GM12878 (cell line): ENCODE measurements at places on chromosomes 11 and 22.

- DNase-seq: no peak
Measured at GRCh38 chr22:26502688-26503561, 9.3 kb downstream of the TFIP11 start.

DNA sequence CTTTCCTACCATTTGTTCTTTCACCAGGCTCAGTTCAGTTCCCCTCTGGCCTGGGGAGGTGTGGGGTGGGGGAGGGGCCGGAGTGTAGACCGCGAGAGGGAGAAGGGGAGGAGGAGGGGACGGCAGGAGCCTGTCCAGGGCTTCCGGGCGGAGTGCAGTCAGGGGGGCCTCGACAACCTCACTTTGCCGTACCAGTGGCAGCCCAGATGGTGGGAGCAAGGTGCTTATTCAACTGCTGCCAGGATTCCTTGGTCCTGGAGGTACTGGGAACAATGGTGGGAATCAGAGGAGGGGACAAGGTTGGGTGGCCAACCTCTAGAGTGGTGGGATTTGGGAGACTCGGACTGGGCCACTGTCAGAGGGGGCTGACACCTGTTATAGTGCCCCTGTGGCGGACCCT lies 1.2 kb downstream of the BACE1 start:
- no peak for DNase-seq

DNA sequence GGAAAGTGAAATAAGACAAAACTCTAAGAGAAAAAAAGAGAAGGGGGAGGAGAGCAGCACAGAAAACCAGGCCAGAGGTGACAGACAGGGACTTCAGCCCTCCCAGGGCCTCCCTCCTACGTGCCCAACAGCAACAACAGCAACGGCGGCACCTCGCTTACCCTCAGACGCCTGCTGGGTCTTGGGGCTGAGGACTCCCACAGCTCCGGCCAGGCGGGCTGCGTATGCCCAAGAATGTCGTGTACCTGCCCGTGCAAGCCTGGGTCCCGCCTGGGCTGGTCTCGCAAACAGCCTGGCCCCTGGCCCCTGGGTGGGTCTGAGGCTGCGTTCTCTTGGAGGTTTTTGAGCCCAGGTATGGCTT lies 30.5 kb downstream of the ARAP1 start:
- DNase-seq: no peak

- DNase-seq: no peak
Measured at GRCh38 chr11:57804466-57804865, 42.9 kb downstream of the CTNND1 start.

- no peak for DNase-seq
Measured at GRCh38 chr11:73315293-73316020, 7.4 kb downstream of the ARHGEF17 start.

DNA sequence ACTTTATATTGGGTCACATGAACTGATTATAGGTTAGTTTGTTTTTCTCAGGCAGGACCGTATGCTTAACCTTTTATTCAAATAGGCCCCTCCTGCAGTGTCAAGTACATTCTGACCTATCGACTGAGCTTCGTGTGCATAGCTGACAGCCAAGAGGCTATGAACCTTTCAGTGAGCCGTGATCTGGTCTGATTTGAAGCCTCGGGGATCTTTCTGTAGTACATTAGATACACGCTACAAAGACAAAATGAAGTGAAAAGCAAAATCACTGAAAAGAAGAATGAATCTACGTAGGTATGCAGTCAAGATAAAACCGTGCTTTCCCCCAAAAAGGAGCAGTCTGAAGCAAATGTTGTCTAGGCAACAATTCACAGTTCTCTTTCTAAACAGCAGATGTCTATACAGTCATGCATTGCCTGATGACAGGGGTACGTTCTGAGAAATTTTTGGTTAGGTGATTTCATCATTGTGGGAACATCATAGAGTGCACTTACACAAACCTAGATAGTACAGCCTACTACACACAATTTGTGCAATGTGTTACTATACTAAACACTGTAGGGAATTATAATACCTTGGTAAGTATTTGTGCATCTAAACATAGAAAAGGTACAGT lies 18.1 kb downstream of the JHY start:
- no peak for DNase-seq

GRCh38 chr11:99154277-99154676 lies 133.5 kb downstream of the CNTN5 start:
- no peak for DNase-seq

GRCh38 chr22:20514658-20515406 lies 7.4 kb downstream of the MED15 start:
- no peak for DNase-seq

DNA sequence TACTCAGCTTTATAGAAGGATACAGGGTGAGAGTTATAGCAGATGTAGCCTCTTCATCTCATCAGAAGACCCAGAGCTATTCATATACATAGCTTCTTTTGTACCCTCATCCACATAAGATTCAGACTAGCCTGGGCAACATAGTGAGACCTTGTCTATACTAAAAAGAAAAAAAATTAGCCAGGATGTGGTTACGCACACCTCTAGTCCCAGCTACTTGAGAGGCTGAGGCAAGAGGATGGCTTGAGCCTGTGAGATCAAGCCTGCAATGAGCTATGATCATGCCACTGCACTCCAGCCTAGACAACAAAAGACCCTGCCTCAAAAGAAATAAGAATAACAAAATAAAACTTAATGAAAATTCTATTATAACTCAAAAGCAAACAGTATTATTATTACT lies 36.7 kb upstream of the B3GNT6 start:
- DNase-seq: no peak

DNA sequence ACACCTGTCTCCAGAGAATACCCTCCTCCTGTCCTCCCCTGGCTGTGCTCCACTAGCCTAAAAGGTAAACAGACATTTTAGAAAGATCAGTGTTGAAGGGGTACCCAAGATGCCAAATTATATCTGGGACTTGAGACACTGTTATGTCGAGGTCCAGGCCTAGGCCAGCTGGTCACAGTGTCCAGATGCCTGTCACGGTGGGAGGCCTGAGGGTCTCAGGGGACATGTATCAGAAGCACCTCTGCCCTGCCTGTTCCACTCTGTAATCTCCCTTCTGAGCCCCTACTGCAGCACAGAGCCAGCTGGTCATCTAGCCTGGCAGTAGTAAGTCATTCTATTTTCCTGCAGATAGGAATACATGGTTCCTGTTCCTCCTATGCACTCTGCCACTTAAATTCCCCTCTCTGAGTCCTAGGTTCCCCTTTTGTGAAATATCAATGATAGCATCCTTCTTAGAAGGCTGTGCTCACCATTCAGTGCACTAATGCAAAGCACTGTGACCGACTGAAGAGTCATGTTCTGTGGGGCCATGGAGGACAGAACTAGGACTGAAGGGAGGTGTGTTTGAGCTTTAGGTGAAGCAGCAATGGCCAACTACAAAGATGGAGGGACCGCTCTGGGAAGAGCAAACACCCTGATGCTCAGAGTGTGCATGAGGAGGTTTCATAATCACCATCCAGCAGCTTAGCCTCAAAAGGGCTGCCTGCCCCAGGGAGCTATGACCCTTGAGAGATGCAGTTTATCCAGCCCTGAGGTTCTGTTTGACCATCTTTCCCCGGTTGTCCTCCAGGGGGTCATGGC lies 44.8 kb upstream of the TUB start:
- no peak for DNase-seq

DNA sequence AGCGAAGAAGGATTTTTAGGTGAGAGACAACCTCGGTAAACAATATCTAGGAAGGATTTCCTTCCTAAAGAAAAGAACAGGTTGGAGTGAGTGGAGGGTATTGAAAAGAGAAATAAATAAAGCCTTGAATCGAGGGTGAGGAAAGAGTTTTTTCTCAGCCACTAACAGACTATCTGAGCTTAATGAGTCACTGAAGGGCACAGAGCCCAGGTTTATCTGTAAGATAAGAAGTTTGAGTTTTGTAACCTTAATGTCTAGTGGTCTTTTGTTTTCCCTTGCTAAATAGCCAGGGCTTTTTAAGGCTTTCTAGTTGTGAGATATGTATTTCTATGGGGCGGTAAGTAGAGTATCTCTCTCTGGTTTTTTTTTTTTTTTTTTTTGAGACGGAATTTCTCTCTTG lies 394.5 kb upstream of the KIRREL3 start:
- no peak for DNase-seq

GRCh38 chr11:110308071-110308470 lies 11.7 kb upstream of the RDX start:
- DNase-seq: no peak

DNA sequence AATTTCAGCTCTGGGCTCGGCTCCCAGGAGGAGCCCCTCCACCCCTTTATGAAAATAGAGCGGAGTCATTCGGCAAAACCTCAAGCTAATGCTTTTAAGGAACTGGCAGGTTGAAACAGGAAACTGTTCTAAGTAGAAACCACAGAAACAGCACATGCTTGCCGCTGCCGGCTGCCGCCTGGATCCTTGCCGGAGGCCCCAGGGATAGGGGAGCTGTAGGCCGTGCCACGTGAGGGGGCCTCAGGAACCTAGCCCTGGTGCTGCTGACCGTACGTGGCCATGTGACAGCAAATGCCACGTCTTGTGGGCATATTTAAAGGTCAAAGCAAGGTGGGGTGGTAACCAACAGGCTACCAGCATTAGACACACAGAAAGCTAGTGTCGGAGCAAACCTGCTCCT lies 77.9 kb upstream of the TIMP3 start:
- peak; percentile 25 for DNase-seq

DNA sequence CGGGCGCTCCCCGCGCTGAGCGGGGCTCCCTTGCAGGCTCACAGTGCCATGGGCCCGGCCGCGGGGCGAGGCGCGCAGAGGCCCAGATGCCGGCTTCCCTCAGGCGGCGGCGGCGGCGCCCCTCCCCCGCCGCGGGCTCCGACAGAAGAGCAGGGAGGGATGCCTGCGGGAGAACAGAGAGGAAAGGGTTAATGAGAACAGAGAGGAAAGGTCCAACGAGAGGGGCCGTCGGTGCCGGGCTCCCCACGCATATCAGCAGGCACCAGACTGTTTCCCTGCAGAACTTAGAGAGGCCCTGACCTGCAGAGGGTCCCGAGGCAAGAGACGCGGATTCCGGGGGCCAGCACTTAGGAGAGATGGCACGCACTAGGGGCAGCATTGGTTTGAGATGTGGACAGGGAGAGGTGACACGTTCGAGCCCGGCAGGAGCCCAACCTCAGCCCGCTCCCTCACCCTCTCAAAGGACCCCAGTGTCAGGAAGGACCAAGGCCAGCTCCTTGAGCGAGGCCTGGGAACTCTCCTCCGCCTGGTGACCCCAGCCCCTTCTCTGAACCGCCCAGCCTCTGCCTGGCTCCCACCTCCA lies 9.1 kb downstream of the NRXN2 start:
- no peak for DNase-seq

- DNase-seq: no peak
Measured at GRCh38 chr11:83544846-83545245, 258.7 kb upstream of the CCDC90B start.

GRCh38 chr11:78074756-78075155 lies 4.9 kb downstream of the NDUFC2 start:
- DNase-seq: no peak

DNA sequence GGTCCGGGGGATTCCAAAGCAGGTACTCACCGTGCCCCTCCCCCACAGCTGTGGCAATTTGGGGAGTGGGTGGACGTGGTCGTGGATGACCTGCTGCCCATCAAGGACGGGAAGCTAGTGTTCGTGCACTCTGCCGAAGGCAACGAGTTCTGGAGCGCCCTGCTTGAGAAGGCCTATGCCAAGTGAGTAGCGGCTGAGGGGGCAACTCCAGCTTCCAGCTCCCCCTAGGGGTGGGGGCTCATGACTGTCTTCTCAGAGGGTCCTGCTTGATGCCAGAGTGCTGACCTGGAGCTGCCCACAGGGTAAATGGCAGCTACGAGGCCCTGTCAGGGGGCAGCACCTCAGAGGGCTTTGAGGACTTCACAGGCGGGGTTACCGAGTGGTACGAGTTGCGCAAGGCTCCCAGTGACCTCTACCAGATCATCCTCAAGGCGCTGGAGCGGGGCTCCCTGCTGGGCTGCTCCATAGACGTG lies 4.2 kb downstream of the CAPN1 start:
- DNase-seq: no peak

DNA sequence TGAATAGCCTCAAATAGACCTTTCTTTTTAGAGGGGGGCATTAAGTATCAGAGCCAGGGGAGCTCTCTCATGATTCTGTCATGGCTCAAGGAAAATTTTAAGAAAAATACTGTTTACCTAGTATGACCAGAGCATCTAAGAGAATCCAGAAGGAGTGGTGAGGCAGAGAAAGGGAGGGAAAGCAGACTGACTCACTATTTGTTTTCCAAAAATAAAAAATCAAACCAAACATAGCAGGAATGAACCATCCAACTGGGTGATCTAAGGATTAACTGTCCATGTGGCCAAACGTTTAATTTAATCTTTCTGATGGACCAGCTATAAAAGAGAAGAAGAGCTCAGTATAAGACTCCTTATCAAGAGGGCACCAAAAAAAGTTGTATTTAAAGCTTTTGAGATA lies 70.8 kb downstream of the GAB2 start:
- no peak for DNase-seq

- no peak for DNase-seq
Measured at GRCh38 chr22:29335656-29336055, 20.2 kb upstream of the RASL10A start.

GRCh38 chr11:107706531-107706930 lies 5.3 kb downstream of the SLN start:
- no peak for DNase-seq

DNA sequence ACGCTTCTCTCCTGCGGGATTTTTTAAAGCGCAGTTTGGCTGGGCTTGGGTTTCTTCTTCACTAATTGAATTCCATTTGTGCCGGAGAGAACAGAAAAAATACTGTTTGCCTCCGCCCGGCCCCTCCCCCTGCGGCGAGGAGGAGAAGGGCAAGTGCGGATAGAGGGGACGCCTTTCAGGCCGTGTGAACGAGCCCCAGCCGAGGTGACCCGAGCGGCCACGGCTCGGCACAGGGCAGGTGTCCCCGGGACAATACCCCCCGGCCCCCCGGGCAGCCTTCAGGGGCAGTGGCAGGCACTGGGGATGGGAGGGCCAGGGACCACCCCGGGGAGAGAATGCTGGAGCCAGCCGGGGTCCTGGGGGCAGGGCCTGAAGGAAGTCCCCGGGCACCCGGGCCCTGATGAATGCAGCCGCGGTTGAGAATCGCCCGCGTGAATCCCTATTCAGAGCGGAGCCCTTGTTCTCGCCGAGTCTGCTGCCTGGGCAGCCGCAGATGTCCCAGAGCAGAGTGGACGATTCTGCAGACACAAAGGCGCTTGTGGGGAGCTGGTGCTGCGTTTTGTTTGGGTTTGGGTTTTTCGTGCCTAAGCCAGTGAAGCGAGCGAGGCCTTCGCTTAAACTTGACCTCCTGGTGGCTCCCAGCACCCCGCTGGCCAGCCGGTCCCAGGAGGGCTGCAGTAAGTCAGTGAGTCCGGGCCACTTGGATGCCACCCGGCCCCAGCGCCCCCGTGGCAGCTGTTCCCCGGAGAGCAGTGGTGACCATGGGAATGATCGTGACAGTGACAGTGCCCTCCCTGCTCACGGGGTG lies 96.0 kb downstream of the WNT7B start:
- DNase-seq: no peak
